HL-60 (cell line): ENCODE measurements at places on chromosomes 12 and 14.

GRCh38 chr12:131942671-131943070 lies 7.1 kb upstream of the EP400 start:
- no peak for DNase-seq

GRCh38 chr14:66237741-66238140 lies 248.4 kb upstream of the CCDC196 start:
- DNase-seq = no peak

DNA sequence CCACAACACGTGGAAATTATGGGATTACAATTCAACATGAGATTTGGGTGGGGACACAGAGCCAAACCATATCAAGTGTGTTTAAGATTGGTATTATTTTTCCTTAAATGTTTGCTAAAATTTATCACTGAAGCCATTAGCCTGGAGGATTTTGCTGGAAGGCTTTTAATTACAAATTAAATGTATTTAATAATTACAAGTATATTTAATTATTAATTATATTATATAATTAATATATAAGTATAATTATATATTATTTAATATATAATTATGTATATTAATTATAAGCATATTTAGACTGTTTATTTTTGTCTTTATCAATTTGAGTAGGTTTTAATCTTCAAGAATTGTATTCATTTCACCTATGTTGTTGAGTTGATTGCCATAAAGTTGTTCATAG lies 427.4 kb upstream of the FLRT2 start:
- no peak for DNase-seq

- DNase-seq = no peak
These were observed 42.1 kb downstream of the B4GALNT3 start for GRCh38 chr12:501722-502447.

DNA sequence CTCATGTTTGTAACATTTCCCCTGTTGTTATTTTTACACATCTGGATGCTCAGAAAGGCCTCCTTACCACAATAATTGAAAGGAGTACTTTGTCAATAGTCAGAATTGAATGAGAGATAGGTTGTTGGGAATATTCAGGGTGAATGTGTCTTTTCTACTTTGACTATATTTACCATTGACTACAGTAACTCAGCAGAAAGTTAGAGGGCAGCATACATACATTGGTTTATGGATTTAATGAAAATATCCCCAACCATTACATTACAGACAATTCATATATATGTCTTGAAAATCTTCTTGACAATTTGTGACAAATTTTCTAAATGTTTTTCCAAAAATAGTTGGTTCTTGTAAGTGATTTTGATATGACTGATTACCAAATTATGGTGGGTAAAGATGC lies 97.7 kb downstream of the NTS start:
- DNase-seq = no peak

DNA sequence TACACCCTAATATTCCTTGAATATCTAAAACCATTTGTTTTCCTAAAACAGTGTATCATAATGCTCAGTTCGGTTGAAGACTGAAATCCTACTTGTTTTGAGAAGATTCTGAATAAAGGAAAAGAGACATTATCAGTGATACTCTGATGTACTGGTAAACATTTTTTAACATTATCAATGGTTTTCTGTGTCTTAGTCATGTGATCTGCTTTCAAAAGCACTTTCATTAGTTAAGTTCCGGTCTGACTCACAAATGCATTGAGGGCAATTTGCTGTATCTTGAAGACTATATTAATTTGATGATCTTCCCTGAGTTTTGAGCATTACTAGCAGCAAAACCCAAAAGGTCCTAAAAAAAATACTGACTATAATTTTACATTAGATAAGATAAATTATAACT lies 145.6 kb downstream of the PRKD1 start:
- DNase-seq = no peak

DNA sequence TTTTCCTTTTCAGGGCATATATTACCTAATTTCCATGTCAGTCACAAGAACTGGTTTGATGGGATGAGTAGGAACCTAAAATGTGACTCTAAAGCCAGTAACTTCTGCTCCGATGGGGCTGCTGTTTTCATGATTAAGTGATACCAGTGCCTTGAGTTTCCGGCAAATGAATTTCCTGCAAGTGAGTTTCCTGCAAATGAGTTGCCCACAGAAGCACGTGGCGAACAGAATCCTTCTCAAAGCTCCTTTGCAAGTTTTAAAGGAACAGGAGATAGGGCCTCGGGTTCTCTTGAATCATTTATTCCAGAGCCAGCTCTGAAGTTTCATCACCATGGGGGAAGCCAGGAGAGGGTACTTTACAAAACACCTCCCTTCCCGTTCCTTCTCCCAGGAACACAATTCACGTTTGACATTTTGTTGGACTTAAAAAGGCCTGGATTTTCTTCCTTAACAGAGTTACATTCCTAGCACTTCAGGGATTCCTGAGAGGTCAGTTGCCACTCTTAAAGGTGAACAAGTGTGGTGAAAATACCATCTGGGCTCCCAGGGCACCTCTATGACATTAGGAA lies 2.2 kb upstream of the PPTC7 start:
- no peak for DNase-seq

DNA sequence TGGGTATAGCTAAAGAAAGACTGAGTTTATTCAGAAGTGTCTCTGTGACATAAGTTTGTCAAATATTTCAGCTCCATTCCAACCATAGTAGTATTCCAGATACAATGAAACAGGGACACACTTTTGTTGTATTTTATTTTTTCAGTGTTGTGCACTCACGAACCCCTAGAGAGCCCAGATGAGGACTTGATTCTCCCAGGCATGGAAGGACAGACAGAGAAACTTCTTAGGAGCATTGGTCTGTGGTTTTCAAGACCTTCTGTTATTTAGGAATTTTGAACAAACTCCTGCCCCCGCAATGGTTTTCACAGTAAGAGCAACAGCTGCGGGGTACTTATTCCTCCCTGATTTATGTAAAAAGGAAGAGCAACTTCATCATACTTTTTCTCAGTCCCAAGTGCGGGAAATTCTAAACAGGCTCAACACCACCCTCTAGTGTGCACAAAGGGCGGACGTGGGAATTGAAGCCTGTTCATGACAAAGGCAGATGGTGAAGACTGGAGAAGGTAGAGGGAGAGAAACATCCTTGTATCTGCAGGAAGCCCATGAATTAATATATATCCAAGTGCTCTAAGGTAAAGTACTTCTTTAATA lies 147.6 kb downstream of the PAH start:
- DNase-seq = peak; percentile 17

DNA sequence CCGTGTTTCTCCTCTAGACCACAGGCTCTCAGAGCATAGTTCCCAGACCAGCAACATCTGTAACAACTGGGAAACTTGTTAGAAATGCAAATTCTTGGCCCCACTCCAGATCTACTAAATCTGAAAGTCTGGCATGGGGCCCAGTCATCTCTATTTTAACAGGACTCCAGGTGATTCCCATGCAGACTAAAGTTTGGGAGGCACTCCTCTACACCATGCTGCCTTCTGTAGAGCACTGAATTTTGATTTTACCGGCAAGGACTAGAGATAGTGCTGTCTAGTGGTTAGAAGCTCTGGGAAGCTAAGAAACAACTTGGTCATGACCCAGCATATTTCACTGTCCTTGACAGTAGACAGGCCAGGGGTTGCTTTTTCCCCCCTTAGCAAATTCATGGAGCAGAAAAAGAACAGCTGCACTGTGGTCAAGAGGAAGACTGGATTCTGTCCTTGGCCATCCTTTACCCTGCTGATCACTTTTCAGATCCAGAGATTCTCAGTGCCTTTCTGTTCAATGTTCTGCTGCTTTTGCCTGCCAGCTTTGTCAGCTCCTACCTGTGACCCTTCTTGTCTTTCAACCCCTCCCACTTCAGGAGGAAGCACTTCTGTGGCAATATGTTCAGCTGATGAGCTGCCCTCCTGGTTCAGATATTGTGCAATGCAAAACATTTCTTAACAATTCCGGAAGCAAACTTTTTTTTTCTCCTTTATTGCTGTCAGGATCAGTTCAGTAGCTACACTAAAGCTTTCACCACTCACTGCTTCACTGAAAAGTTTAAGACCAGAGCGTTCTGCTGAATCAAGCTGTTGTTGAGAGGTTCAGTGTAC lies 133.8 kb upstream of the NUDT4 start:
- peak; percentile 91 for DNase-seq

- no peak for DNase-seq
These were observed 95.4 kb downstream of the NKX2-1 start for GRCh38 chr14:36424478-36425102.

- no peak for DNase-seq
These were observed 28.3 kb upstream of the LIN7A start for GRCh38 chr12:80966001-80966400.

DNA sequence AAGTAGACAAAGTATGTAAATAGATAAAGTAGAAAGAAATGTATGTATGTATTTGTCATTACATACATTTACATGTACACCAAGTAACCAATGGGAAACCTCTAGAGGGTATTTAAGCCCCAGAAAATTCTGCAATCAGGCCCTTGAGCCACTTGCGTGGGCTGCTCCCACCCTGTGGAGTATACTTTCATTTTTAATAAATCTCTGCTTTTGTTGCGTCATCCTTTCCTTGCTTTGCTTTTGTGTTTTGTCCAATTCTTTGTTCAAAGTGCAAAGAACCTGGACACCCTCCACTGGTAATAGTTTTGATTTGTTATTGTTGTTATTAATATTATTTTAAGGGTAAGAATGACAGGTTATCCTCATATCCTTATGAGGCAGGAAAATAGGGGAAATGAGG lies 21.8 kb downstream of the CAPS2 start:
- DNase-seq = no peak

GRCh38 chr12:56954958-56955355 lies 2.5 kb downstream of the RDH16 start:
- no peak for DNase-seq

GRCh38 chr12:109115758-109116610 lies at the start of gene ACACB:
TSS of gene ACACB (plus strand) at chr12:109116587. CDS start at chr12:109139406, 22,819 bp downstream.
- no peak for DNase-seq

GRCh38 chr12:117025481-117026151 lies 73.6 kb downstream of the TESC start:
- DNase-seq = peak; percentile 56

- no peak for DNase-seq
These were observed 119.8 kb downstream of the KICS2 start for GRCh38 chr12:64102339-64102738.

GRCh38 chr12:127336416-127336815 lies 930.6 kb upstream of the TMEM132C start:
- DNase-seq = no peak

- DNase-seq = no peak
These were observed 41.2 kb downstream of the KANSL2 start for GRCh38 chr12:48640854-48641253.

GRCh38 chr12:131592972-131593371 lies 117.9 kb upstream of the SFSWAP start:
- DNase-seq = no peak

GRCh38 chr12:89760783-89761182 lies 52.1 kb upstream of the ATP2B1 start:
- DNase-seq = peak; percentile 29

DNA sequence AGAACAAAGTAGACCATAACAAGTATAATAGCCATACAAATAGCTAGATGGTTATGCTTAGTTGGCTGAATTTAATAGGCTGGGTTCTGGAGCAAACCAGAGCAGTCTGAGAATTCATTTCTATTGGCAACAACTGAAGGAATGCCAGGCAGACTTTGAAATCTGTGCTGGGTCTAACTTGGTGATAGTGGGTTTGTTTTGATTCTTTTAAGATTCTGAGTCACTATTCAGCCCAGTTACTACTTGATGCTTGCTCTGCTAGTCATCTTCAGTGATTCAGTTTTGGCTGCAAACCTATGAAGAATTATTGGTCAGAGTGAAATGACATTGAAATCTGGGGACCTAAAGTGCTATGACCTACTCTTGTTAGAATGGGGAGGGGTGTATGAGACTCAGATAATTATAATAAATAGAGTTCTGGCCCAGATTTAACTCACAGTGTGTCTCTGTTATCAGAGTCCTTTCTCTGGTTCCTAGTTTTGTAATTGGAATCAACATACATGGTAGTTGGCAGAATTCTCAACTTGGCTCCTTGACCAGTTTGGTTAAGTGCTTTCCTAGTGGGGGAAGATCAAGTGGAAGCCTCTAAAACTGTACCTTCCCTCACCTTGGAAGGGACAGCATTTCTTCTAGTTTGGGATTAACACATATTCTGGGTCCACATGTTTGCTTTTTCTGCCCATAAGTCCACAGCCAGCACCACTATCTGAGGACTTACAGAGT lies 43.5 kb downstream of the MNAT1 start:
- no peak for DNase-seq

DNA sequence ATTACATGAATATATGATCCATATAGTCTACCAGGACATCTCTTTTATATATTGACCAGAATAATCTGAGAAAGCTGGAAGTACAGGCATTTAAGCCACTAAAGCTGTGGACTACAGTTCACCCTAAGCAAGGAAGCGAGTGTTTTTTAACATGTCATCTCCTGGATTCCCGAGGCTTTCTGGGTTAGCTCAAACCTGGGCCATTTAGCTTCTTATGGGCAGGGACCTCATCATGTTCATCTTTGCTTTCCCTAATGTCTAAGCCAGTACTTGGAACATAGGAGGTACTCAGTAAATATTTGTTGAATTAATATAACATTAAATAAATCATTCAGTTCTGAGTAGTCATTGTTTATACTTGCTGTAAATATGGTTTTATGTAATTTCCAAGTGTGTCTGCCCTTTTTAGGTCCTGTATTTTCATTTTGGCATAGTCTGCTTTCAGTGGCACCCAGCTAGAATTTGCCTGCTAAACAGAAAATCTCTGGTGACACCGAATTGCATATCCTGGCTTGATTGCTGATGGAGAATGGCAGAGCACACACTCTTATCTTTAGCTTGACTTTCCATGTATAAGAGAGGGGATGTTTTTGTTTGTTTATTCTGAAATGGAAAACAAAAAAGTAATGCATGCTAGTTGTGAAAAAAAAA lies 344.5 kb downstream of the ZFP36L1 start:
- no peak for DNase-seq

DNA sequence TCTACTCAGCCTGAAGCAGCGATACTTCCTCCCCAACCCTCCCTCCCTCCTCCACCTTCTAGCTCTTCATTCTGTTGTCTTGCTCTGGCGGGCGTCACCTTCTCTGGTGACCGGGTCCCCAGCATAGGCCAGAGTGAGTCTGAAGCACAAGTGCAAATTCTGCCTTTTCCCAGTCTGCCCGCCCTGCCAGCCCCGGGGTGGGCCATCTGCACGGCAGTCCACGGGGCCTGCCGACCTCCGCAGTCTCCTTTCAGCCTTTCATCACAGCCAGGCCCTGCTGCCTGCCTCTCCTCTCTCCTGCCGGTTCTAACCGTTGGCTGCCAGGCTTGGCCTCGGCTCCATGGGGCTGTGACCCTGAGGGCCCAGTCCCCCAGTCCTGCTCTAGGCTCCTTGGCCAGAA lies 58.7 kb downstream of the TESC start:
- no peak for DNase-seq

DNA sequence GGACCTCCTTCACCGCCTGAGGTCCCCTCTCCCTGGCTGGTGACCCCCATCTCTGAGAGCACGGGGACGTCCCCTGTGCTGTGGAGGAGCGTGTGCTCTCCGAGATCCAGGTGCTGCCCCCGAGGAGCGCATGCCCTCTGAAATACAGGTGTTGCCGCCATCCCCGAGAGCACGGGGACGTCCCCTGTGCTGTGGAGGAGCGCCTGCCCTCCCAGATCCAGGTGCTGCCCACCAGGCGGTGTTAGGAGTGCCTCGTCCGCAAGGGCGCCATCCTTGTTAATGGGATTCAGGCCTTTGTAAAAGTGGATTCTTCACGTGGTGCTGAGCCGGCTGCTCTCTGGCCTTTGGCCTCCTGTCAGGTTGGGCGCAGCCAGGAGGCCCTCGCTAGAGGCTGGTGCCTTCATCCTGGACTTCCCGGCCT lies 10.1 kb downstream of the NOC4L start:
- DNase-seq = no peak
